ENCODE measurements at places on chromosomes 6 and 20.

DNA sequence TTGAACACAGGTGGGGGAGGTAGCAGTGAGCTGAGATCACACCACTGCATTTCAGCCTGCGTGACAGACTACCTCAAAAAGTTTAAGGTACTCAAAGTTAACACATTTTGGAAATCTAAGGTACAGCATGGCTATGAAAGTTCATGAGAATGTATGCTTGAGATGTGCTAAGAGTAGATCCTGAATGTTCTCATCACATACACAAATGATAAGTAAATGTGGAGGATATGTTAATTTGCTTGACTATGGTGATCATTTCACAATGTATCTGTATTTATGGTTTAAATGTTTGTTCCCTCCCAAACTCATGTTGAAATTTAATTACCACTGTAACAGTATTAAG is 20.1 kb upstream of the SERPINB1 start:
- no peak for ATAC-seq

DNA sequence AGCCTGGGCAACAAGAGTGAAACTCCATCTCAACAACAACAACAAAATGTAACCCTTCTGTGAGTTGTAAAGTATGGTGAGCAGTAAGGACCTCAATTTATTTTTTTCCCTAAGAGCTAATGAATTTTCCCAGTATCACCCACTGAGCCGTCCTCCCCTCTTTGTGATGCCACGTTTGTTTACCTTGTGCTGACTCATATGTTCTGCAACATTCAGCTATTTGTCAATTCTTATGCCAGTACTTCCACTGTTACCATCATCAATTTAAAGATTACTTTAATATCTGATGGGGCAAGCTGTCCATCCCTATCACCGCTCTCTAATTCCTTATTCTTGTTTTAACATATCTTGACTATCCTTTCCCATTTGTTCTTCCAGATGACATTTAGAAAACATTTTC is 37.5 kb downstream of the MAK start:
- ATAC-seq = no peak

DNA sequence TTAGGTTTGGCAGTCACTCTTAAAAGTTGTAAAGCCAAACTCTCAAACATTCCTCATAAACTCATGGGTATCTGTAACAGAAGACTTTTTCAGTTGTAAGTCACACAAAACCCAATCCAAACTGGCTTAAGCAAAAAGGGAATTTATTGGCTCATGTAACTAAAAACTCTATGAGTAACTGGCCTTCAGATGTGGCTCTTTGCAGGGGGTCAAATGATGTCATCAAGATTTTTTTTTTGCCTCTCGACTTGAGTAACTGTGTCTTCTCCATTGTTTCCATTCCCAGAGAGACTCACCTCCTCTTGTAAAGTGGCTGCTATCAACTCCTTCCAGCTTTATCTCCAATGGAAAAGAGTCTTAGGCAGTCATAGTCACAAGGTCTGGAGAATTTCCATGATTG is 645.0 kb downstream of the DHX35 start:
- no peak for ATAC-seq

- no peak for ATAC-seq
These were observed 30.1 kb upstream of the MBOAT1 start for GRCh38 chr6:20242397-20242796.

Data from activated T-helper 17 cell treated with anti-CD3 and anti-CD28 coated beads, Interleukin-2, amount 50 U/mL, for 72 hours (primary cell).